Esophagus squamous epithelium (tissue), 5 donors: ENCODE measurements at places on chromosomes 1 and 21.

GRCh38 chr1:70990469-70991253 is 57.0 kb downstream of the PTGER3 start:
- no peak for DNase-seq

DNA sequence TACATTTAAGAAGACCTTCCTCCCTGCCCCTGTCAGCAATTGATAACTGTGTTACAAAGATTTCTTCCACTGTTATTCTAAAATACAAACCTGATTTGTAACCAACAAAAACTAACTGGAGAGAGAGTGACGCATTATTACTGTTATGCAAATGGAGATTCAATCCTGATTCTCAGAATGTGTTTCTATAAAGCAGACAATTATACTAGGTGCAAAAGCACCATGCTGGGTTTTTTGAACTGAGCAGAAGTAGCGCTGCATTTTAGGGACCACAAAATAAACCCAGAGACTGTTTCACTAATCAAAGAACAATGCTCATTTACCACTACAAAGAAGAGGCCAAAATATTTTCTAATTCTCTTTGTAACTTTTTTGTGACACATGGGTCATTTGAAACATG is 13.6 kb upstream of the GBP6 start:
- no peak for DNase-seq

- DNase-seq = no peak
These were observed 104.0 kb upstream of the CHRM3 start for GRCh38 chr1:239282411-239282810.

DNA sequence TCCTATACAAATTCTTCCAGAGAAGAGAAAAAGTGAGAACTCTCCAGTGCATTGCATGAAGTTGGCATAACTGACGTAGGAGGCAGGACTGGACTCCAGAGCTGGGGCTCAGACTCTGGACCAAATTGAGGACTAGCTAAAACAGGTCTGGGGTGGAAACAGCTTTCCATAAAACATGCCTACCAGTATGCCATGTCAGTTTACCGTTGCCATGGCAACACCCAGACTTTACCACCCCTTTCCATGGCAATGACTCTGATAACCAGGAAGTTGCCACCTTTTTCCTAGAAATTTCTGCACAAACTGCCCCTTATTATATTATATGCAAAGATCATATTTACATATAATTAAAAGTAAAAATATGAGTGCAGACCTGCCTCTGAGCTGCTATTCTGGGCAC is 8.9 kb upstream of the ZBTB8B start:
- no peak for DNase-seq

DNA sequence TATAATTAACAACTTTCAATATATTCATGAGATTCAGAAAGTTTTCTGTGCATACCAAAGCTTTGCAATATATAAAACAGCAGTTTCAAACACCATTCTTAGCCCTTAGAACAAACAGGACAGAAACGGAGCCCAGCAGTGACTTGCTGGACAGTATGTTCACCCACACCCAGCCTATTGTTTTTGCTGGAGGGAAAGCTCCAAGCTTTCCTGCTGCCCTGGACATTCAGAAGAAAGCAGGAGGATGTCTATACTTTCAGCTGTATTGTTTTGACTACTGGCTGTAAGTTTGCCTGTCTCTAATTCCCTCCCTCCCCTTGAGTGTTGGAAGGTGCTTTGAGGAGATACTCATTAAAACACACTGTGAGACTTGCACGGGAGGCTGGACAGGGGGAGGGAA is 9.6 kb downstream of the DENND2C start:
- no peak for DNase-seq

GRCh38 chr1:121408354-121408753 is 223.6 kb downstream of the SRGAP2C start:
- no peak for DNase-seq

GRCh38 chr1:107124694-107125093 is 16.1 kb upstream of the NTNG1 start:
- no peak for DNase-seq

- DNase-seq = no peak
These were observed 7.9 kb downstream of the LEFTY2 start for GRCh38 chr1:225933072-225933471.

DNA sequence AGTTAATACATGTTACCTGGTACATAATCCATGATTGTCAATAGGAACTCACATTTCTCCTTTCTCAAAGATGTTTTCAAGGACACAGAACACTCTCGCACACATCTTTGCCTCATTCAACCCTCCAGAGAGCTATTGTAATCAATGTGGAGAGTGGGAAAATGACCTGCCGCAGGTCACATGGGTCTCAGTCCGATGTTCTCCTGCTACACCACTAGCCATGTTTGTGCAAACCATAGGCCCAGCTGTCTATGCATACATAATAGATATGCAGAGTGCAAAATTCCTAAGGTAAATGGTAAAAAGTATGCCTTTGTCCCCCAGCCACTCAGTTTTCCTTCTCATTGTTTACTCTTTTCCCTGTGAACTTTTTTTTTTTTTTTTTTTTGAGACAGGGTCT is 89.2 kb downstream of the ADSS2 start:
- DNase-seq = no peak

- DNase-seq = no peak
These were observed 77.0 kb downstream of the CSMD2 start for GRCh38 chr1:34087986-34088385.
